NCI-H1930 (cell line): ENCODE measurements at places on chromosomes 6 and 20.
A peak's percentile ranks its signal among the peaks of the same experiment; 100 is the strongest.

- peak; percentile 84 for DNase-seq
These were observed at the start of gene ELOVL4 for GRCh38 chr6:79947191-79948186. Gene ELOVL4 (minus strand): TSS chr6:79947553. CDS start chr6:79947279, 274 bp downstream.

- no peak for DNase-seq
These were observed 390.1 kb upstream of the CITED2 start for GRCh38 chr6:139764498-139764986.

- DNase-seq = no peak
These were observed 344.7 kb downstream of the NKAIN2 start for GRCh38 chr6:124148236-124148957.

DNA sequence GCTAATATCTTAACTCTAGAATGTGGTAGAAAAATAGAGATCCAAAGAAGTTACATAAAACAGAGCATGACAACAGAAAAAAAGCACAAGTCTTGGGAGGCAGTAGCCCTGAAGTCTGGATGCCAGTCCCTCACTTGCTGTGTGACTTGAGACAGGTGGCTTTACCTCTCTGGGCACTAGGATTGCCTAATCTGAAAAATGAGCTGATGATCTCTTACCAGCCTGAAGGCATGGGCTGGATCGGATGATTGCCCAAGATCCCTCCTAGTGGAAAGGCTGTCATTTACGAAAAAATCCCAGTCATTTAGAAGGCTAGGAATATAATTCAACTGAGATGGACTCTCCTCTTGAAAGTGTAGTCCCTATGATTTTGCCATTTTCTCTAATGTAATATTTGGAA is 10.9 kb upstream of the GCM1 start:
- DNase-seq = no peak

DNA sequence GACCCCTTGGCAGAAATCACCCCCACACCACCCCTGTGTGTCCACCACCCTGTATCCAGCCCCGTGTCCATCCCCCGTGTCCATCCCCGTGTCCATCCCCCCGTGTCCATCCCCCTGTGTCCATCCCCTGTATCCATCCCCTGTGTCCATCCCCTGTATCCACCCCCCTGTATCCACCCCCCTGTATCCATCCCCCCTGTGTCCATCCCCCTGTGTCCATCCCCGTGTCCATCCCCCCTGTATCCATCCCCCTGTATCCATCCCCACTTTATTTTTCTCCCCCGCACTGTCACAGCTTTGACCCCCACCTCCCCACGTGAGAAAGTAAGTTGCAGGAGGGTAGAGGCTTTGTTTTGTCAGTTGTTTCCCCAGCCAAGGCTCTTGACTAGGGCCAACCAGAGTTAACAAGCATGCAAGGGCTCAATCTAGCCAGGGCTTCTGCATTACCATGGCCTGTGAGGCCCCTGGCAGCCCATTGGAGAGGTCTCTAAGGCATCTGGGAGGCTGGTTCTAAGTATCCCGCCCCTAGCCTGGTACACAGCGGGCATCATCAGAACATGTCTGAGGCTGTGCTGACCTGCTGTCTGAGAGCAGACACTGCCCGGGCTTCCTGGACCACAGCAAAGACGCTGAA is 18.1 kb upstream of the SIRPA start:
- DNase-seq = no peak

DNA sequence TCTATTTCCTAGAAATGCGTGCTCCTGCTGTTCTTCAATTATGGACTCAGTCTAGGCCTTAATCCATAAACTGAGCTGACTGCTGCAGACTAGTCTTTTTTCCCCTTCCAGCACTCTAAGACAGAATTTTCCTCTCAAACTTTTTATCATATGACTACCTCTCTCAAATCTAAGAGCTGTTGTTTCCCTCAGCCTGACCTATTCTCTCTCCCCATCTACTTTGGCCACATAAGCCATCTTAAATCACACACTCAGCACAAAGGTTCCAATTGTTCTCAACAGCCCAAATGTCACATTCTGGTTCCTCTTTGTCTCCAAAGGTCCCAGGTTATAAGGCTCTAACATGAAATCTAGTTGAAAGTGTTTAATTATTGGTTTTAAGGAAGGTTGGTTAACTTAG is 85.2 kb downstream of the PRSS35 start:
- DNase-seq = no peak

DNA sequence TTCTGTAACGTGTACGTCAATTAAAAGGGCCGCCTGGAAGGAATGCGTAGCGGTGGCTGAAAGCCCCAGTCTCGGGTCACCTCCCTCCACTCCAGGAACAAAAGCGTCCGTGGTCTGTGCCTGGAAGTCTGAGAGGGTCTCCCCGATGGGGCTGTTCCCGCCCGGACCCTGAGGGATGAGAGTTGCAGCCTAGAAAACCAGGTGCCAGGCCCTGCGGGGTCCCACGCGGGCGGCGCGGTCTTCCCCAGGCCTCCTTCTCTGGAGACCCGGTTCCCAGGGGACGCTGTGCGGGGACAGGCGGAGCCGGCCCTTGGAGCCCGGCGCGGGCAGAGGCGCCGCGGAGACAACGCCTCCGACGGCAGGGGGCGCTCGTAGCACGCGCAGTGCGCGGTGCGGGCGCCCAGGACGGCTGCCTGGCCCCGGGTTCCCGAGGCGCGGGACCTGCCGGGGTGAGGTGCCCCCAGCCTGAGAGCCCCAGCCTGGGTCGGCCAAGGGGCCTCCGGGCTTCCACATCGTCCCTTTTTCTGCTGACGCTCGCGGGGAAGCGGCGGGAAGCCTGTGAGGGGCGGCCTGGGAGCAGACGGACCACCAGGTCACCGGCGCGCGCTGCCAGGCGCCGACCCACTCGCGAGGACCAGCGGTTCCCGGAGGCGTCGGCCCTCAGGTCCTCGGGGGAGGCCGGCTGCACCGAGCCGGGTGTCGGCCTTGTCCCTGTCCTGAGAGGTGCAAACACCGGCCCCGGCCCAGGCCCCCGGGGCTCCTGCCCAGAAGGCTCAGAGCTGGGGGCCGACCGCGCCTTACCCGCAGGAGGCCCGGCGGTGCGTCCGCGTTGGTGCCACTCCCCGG is 5.3 kb upstream of the FOXC1 start:
- DNase-seq = peak; percentile 42

DNA sequence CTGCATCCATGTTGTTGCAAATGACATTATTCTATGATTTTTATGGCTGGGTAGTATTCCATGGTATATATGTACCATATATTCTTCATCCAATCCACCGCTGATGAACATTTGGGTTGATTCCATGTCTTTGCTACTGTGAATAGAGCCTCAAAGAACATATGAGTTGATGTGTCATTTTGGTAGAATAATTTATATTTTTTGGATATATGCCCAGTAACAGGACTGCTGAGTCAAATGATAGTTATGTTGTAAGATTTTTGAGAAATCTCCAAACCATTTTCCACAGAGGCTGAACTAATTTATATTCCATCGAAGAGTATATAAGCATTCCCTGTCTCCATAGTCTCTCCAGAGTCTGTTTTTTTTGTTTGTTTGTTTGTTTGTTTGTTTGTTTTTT is 1373.5 kb downstream of the GRIK2 start:
- DNase-seq = no peak

DNA sequence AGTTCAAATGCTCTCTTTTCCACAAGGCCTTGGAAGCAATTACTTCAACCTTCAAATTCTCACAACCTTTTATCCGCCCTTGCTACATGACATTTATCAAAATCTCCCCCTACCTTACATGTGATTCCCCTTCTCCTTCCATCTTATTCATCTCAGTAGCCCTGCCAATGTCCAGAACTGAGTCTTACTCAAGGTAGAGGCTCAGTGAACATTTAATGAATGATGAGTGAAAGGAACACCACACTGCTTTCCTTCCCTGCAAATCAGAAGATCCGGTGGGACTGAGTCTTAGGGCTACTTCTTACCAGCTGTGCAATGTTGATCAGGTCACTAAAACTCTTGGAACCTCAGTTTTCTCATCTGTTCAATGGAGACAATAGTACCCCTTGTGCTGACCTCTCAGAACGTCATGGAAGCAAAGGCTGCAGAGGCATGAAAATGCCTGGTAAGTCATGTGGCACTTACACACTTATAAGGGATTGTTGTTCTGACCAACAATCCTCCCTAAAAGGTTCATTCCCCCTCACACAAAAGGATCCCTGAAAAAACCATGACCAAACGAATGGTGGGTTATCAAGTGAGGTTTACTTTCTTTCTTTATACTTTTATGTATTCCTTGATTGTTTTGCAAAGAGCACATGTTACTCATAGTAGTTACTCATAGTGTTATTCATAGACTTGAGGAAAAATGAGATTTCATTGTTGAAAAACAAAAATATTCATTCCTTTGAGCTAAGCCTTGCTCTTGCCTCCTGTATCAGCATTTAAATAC is 6.5 kb downstream of the MDGA1 start:
- DNase-seq = no peak

DNA sequence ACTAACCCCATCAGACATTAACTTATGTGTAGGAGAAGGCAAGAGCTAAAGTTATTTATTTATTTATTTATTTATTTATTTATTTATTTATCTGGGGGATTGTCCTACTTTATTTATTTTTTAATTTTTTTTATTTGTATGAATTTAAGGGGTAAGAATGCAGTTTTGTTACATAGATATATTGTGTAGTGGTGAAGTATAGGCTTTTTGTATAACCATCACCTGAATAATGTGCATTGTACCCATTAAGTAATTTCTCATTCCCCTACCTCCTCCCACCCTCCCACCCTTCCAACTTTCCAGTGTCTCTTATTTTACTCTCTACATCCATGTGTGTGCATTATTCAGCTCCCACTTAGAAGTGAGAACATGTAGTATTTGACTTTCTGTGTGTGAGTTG is 51.6 kb downstream of the SPTLC3 start:
- DNase-seq = no peak

DNA sequence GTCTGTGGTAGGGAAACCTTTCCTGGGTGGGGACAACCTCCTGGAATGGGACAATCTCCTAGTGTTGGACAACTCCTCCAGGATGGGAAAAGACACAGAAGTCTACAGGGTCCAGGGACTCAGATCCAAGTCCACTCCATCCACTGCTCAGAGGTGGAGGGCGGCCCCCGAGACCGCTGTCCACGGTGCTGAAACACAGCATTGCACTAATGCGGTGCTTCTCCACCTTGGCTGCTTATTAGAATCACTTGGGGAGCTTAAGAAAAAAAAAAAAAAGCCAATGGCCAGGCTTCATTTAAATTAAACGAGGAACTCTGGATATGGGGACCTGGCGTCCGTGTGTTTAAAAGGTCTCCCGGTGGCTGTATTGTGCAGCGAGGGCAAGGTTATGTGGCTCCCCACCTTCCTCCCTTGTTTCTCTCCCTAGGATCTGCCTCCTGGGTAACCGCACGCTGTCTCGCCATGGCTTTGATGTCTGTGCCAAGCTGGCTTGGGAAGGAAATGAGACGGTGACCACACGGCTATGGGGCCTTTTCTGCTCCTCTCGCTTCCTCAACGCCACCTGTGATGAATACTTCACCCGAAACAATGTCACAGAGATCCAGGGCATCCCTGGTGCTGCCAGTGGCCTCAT is 12.0 kb downstream of the SLC12A5 start:
- DNase-seq = no peak

DNA sequence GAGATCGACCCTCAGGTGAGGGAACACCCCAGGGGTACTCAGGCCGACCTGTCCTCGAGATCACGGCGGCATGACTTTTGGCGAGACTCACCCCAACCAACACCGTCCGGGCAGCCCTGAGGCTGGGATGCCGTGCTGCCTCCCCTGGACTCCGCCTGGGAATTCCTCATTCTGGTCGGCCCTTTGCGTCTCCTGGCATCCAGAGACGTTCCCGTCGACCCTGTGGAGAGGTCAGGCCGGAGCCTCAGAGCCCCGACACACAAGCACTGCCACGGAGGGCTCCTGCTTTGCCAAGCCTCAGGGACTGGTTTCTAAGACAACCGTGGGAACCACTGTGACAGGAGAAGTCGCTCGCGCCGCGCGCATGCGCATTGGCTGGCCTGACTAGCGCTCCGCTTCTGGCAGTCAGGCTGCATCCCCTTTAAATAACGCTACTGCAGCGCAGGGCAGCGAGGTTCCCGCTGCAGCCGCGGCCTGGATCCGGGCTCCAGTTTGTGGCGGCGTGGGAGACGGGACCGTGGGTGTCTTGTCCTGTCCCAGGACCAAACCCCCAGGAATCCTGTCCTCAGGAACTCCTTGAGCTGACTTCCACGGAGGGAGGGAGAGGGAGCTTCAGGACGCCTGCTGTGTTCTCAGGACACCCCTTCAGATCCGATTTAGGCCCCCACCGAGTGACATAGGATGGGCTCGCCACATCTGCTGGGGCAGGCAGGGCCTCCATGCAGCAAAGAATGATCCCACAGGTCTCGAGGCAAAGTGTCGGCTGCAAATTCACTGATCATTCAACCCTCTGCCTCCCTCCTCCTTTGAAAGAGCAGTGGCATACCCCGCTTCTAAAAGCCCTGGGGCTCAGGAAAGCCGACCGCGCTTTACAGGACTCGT is 163.2 kb upstream of the ZNF337 start:
- peak; percentile 78 for DNase-seq

GRCh38 chr6:36334832-36335459 is 1.7 kb downstream of the BNIP5 start:
- no peak for DNase-seq

DNA sequence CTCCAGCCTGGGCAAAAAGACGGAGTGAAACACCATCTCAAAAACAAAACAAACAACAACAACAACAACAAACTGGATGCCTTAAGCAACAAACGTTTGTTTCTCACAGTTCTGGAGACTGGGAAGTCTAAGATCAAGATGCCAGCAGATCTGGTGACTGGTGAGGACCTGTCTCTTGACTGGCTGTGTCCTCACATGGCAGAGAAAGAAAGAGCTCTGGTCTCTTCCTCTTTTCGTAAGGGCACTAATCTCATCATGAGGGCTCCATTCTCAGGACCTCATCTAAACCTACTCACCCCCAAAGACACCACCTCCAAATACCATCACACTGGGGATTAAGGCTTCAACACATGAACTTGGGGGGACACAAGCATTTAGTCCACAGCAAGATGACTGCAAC is 13.5 kb upstream of the GFOD1 start:
- DNase-seq = no peak

DNA sequence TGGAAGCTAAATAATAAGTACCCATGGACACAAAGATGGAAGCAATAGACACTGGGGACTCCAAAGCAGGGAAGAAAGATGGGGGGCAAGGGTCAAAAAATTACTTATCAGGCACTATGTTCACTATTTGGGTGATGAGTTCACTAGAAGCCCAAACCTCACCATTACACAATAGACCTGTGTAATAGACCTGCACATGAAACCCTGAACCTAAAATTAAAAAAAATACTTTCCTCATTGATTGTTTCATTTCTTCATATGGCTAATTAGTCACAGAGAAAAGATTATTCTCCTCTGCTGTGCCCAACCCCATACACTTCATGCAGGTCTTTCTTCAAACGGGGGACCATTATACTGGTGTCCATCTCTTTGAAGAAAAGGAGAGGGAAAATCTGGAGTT is 213.0 kb upstream of the DTNBP1 start:
- DNase-seq = no peak

DNA sequence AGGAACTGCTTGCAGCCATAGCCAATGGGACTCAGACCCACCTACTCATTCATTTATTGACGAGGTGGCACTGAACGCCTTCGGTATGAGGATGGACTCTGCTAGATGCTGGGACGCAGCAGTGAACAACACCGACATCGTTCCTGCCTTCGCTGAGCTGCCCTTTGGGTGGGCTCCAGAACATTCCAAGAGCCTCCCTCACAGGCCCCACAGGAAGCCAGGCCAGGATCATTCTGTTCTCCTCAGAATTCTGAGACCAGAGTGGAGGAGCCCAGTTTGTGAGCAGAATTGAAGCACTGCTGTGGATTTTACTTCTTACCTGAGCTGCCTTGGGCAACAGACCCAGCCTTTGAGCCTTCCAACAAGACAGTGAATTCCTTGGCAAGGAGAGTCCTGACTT is 82.1 kb downstream of the KCNB1 start:
- no peak for DNase-seq

GRCh38 chr6:110130362-110130761 is 49.1 kb downstream of the WASF1 start:
- no peak for DNase-seq
